ENCODE measurements at places on chromosomes 13 and 19.
A peak's percentile ranks its signal among the peaks of the same experiment; 100 is the strongest.

- no peak for DNase-seq
Measured at GRCh38 chr13:44068169-44068568, 188.5 kb downstream of the LACC1 start.

- peak; percentile 97 for DNase-seq
Measured at GRCh38 chr13:23570099-23570920, at the start of gene TNFRSF19. TSS of gene TNFRSF19 (plus strand) at chr13:23570412. CDS start at chr13:23590184, 19,772 bp downstream.

- no peak for DNase-seq
Measured at GRCh38 chr13:26541041-26541440, 16.4 kb upstream of the WASF3 start.

- no peak for DNase-seq
Measured at GRCh38 chr13:36051082-36051481, 80.1 kb downstream of the DCLK1 start.

- DNase-seq = no peak
Measured at GRCh38 chr13:20193162-20193906, 596 bp upstream of the GJB2 start.

- DNase-seq = no peak
Measured at GRCh38 chr19:31144075-31144870, 205.0 kb downstream of the TSHZ3 start.

- no peak for DNase-seq
Measured at GRCh38 chr13:44318161-44318560, 55.5 kb upstream of the SERP2 start.

DNA sequence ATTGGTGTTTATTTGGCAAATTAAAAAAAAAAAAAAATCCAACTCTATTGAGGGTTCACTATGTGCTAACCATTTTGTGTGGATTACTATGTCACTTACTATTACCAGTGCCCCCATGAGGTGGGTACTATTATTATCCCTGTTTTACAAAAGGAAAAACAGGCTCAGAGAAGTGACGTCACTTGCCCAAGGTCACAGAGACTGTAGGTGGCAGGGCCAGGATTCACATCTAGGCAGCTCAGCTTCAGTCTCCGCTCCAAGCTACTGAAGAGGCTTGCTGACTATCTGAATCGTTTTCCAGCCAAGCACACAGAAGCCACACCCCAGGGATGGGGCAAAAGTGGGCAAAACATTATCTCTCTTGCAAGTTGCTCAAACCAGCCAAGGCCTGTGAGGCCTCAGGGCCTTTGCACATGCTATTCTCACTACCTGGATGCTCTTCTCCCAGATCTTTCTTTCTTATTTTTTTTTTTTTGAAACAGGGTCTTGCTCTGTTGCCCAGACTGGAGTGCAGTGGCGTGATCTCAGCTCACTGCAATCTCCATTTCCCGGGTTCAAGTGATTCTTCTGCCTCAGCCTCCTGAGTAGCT is 4.8 kb upstream of the ANGPTL8 start:
- no peak for DNase-seq

DNA sequence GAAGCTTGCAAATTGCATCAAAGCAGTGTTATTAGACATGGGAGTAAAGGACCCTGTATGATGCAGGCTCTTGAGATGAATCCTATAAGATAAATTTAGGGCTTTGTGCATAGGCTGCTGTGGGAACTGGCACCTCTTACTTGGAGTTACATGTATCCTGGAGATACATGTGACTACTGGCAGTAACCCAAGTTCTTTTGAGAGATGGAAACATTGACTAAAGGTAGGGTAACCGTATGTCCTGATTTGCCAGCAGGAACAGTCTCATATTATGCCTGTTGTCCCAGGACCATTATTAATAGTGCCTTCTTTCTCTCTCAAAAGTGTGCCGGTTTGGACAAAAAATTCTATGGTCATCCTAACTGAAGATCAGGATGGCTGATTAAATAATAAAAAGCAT is 195.4 kb downstream of the LACC1 start:
- no peak for DNase-seq

DNA sequence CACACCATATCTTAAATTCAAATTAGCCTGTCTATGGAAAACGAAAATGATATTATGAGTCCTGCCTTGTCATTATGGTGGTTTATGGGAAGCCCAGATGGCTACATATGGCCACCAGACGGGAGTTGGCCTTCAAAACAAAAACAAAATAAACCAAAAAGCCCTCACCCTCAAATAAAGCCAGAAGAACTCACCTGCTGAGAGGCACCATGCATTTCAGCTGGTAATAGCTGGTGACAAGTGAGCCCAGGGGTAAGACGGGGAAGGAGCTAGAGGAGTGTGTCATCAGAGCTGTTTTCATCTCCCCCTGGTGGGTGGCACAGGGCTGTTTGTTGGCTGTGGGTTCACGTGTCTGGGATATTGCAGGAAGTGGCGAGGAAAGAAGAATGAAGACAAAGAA is 152.9 kb downstream of the EFNB2 start:
- DNase-seq = no peak

- DNase-seq = no peak
Measured at GRCh38 chr13:86830046-86830445, 841.1 kb upstream of the SLITRK5 start.

DNA sequence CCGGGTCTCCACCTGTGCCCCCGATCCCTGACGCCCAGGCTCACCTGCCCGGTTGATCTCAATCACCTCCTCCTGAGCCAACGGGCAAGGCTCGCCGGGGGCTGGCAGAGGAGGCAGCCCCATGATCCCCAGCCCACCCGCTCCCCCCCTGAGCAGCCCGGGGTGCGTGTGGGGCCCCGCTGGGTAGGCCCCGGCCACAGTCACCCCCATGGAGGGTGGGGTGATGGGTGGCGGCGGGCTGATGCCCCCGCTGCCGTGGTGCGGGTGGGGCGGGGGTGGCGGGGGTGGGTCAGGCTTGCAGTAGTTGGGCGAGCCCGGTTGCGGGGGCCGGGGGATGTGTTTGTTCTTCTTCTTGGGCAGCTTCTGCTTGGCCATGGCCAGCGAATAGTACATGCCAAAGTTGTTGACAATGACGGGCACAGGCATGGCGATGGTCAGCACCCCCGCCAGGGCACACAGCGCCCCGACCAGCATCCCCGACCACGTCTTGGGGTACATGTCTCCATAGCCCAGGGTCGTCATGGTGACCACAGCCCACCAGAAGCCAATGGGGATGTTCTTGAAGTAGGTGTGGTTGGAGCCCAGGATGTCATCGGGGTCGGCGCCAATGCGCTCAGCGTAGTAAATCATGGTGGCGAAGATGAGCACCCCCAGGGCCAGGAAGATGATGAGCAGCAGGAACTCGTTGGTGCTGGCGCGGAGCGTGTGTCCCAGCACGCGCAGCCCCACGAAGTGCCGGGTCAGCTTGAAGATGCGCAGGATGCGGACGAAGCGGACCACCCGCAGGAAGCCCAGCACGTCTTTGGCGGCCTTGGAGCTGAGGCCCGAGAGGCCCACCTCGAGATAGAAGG is 6.0 kb downstream of the KCNC3 start:
- no peak for DNase-seq

GRCh38 chr13:96032717-96033116 is 20.5 kb downstream of the UGGT2 start:
- DNase-seq = no peak

GRCh38 chr13:94712812-94713560 is 641 bp upstream of the SOX21 start:
- DNase-seq = no peak

GRCh38 chr13:75480671-75481175 is 1.2 kb downstream of the TBC1D4 start:
- peak; percentile 71 for DNase-seq

DNA sequence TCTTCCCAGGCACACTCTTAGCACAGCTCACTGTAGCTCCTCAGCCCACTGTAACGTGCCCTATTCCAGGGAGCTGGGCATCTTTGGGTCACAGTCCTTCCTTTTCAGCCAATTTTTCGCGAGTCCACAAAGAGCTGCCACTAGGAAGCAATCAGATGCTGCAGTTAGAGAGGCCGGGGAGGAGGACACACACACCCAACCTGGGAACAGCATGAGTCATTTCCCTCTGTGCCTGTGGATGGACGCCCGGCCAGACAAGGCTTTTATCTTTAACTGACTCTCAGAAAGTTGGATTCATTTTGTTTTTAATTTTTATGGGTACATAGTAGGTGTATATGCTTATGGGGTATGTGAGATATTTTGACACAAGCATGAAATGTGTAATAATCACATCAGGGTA is 918.6 kb downstream of the UQCRFS1 start:
- no peak for DNase-seq

- no peak for DNase-seq
Measured at GRCh38 chr19:30423481-30423880, 51.3 kb downstream of the ZNF536 start.

DNA sequence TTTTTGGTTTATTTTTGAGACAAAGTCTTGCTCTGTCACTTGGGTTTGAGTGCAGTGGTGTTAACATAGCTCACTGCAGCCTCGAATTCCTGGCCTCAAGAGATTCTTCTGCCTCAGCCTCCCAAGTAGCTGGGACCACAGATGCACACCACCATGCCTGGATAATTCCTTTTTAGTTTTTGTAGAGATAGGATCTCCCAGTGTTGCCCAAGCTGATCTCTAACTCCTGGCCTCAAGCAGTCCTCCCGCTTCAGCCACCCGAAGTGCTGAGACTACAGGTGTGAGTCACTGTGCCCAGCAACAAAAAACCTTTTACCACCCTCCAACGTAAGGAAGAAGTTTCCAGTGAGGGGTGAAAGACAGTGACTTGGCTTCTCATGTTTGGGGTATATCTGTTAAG is 81.1 kb upstream of the TSHZ3 start:
- DNase-seq = no peak

DNA sequence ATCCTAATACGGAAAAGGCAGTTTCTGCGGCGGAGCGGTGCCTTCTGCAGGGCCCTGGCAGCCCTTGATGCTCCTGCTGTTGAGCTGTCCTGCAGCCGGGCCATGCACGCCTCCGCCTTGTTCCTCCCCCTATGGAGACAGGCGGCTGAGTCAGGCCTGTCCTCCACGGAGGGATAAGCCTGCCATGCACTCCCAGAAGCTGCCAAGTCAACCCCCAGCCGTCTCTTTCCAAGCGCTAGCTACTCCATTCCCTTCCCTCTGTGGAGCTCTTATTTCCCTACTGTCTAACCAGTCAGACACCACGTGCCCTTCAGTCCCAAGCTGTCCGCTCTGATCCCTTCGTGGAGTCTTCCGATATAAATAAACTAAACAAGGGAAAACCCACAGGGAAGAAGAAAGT is 197.0 kb downstream of the COL4A1 start:
- peak; percentile 36 for DNase-seq

DNA sequence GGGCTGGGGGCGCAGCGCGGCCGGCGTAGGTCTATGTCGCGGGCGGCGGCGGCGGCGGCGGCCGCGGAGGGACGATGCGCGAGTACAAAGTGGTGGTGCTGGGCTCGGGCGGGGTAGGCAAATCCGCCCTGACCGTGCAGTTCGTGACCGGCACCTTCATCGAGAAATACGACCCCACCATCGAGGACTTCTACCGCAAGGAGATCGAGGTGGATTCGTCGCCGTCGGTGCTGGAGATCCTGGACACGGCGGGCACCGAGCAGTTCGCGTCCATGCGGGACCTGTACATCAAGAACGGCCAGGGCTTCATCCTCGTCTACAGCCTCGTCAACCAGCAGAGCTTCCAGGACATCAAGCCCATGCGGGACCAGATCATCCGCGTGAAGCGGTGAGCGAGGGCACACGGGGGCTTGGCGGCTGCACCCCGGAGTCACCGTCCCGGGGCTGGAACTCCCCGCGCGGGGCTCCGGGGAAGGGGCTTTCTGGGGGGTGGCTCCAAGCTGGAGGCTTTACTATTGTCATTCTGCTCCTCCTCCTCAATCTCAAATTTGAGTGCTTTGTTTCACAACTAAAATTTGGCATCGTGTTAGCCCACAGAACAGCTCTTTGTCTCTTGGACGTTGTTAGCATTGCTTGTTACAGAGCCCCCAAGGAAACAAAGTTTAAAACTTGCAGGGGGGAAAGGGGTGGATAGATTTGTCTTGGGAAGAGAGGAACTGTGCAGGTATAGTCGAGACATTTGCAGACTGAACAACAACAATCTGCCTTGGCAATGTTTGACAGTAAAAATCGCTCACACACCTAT is 630 bp downstream of the RAP2A start:
- DNase-seq = peak; percentile 52

DNA sequence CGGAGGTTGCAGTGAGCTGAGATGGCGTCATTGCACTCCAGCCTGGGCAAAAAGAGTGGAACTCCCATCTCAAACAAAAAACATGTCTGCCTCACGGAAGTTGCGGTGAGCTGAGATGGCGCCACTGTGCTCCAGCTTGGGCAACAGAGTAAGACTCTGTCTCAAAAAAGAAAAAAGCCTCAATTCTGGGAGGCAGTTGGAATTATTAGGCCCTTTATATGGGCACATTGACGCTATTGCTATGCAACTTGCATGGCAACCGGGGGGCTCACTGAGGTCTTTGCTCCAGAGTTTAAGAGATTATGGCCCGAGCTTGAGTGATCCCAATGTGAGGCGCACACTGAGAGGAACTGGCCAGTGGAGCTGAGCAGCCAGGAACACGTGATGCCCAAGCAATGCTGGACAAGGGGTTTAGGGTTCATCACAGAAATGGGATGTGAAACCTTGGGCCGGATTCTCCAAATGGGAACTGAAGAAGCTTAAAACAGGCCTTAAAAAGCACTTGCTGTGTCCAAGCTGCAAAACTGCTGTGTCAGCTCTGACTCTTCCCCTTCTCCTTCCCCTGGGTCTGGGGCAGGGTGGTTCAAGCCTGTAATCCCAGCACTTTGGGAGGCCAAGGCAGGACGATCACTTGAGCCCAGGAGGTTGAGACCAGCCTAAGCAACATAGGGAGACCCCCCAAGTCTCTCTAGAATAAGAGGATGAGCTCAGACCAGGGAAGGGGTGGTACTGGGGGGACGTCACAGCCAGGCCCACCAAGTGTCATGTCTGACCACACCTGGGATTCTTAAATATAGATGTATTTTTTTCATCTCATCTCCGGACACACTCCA is 2.5 kb downstream of the FTL start:
- no peak for DNase-seq

DNA sequence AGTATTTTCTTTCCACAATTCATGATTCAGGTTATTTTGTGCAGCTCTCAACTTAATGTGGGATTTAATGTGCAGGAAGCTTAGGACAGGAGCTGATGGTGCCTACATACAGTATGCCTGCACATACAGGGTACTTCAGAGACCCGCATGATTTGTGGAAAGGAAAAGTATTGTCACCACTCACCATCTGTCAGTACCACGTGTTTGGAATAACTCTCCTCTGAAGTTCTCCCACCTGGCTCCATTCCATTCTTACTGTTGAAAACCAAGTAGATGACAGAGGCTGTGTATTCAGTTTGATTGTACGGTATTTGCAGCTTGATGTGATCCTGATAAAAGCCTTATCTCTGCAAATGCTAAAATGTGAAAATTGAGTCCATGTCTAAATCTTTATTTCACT is 85.7 kb downstream of the ZAR1L start:
- no peak for DNase-seq

Data from SK-N-DZ (cell line).